ENCODE measurements at places on chromosomes 1 and 21.

DNA sequence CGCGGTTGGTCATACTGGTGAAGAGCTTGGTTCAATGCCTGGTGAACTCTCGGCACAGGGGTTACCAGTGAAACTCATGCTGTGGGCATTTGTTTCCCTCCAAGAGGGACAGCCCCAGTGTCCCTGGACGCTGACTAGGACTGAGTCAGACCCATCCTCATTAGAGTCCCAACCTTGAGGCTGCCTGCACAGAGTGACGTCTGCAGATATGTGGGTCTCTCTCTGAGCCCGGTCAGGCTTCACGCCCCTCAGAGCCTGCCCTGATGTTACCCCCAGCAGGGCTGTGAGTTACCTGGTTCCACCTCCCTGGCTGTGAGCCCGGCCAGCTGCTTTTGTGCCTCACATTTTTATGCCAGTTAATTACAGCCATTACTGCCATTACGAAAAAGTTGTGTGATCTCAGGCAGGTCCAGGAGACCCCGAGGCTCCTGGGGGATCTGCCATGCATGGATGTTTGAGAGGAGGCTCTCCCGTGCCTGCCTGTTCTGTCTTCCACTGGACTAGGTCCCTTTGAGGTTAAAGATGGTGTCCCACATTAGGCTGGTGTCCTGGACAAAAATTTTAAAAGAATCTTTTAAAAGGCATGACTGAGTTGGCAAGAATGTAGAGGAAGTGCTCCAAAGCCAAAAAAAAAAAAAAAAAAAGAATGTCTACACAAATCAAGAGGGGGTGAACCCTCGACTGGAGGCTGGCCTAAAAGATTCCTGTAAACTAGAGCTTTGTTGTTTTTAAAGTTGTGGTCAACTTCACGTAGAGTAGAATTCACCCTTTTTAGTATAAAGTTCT lies 36.6 kb upstream of the PADI1 start:
- no peak for DNase-seq

DNA sequence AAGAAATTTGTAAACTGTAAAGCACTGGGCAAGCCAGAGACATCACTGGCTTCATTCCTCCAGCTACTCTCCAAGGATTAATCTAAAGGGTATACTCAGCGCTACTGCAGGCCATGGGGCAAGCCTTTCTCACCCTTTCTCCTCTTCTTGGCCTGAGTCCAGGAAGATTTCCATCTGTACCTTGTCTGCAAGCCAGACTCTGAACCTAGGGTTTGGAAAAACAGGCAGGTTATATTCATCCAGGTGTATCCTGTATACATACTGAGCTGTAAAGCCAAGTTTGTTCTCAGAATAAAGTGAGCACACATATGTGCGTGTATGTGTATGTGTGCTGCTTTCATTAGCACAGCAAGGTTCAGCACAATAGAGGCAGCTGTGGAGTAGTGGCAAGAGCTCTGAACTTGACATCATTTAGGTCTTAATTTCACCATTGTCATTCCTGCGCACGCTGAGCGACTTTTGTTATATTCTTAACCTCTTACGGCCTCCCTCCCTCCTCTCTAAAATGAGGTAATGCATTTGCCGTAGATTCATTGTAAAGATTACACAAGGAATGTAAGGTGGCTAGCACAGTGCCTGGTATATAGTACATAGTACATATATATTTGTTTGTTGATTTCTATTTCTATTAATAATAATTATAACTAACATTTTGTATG lies 128.1 kb upstream of the JUN start:
- DNase-seq, result no peak

DNA sequence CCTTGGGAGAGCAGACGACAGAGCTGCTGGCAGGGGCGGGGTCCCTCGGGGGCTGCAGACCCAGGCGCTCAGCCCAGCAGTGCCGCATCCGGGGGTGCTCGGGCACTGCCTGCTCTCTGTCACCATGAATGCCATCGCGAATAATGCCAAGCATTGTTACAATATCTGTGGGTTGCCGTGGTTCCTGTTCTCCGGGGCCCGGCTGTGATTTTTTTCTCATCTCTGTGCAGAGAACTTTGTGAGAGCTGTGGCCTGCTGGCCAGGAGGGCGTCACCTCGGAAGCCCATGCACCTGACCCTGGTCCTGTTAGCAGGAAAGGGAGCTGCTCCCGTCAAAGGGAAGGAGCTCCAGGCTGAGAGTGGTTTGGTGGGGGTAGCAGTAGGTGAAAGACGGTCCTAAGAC lies 70.4 kb downstream of the PRDM16 start:
- DNase-seq, result no peak

- DNase-seq, result no peak
Measured at GRCh38 chr1:23492132-23492720, 8.2 kb upstream of the ASAP3 start.

DNA sequence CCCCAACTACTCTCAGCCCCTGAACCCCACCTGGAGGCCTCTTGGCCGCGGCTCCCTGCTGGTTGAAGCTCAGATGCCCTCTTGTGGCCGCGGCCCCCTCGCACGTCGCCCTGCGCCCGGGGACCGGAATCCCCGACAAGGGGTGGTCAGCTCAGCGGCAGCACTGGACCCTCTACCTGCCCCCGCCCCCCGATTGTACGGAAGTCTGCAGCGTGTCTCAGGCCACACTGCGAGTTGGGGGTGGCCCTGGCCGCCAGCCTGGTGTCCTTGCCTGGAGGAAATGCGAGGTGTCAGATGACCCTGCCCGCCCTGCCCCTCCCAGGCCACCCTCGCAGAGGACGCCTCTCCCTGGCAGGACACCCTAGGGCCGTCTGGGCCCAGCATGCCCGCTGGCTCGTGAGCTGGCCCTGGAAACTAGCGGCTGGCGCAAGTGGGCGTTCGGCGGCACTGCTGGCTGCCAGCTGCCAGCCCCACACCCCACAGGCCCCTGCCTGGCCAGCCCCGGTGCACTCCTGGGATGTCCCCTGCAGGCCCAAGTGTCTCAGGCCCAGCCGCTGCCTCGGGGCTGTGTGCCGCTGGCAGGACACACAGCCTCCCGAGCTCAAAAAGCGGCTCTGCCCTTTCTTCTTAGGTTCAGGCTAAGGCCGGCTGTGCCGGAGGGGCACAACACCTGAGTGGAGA lies 60.8 kb downstream of the EDN2 start:
- no peak for DNase-seq

DNA sequence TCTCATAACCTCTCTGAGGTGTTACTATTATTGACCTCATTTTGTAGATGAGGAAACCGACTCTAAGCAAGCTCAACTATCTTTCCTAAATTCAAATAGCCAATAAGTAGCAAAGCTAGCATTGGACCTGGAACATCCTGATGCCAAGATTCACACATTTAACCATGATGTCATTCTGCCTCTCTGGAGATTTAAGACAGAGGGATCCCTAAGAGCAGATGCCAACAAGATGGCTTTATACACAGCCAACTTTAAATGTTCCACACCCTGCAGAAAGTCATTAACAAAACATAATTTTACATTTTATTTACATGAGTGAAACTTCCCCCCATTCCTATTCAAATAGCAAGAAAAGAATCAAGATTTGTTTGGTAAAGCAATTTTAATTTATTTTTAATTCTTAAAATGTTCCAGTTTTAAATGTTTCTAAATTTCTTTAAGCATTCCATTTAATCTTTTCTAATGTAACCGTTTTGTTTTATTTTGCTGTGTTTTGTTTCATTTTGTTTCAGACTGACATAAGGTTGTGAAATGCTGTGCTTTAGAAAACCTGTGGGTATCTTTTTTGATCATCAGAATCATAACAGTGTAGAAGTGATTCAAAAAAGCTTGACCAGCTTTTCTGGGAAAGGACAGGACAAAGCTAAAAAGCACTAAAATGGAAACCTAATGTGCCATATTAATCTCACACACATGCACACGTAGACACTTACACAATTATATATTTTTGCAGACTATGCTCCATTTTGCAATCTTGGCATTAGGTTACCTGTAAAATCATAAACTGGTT lies 7.6 kb upstream of the VAV3 start:
- no peak for DNase-seq

- no peak for DNase-seq
Measured at GRCh38 chr1:1219341-1219740, 5.4 kb upstream of the TNFRSF4 start.
